ENCODE measurements at places on chromosomes 5 and 9.

- DNase-seq = no peak
These were observed 899.2 kb upstream of the WWC1 start for GRCh38 chr5:167392240-167392639.

DNA sequence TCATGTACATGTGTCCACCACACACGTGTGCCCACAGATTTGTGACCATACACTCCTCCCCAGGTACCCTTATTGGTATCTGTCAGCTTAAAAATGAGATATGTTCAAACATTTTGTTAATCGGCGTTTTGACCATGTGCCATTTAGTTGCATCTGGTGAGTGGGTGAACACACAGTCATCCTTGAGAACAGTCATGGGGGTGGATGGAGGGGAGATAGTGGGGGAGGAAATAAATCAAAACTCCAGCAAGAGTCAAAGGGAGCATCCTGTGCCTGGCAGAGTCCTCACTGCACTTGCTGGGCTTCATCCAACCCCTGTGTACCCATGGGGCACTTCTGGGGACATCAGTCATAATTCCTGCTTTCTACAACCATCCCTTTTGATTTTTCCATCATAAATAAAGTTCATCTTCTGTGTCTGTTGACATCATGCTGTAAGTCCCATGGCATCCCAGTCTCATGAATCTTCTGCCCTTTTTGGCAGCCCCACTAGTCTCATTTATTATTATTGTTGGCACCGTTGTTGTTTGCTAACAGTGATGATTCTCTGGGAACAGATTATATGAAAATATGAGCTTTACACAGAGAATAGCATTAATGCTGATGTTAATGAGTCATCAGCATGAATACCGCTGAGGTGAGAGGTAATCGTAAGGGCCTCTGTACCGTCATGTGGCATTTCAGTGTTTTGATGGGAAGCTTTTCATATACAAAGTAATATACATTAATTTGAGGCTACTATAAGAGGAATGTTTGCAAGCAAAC lies 24.4 kb upstream of the CLK4 start:
- DNase-seq = no peak

GRCh38 chr5:33713136-33713765 lies 178.5 kb downstream of the ADAMTS12 start:
- DNase-seq = no peak

DNA sequence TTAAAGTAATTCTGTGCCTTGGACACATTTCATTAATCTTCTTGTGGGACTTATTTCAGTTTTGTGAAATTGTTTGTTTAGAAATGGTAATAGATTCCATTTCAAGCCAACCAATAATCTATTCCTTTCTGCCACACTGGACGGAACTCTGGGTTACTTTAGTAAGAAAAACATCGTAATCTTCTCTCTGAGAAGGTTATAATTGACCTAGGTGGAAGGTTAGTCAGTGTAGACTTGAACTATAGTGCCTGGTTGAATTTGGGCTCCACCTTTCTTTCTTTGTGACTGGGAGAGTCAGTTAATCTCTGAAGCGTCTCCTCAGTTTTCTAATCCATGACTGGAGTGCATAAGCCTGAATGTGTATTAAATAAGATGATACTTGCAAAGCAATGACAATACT lies 89.7 kb upstream of the PRLR start:
- DNase-seq = no peak

DNA sequence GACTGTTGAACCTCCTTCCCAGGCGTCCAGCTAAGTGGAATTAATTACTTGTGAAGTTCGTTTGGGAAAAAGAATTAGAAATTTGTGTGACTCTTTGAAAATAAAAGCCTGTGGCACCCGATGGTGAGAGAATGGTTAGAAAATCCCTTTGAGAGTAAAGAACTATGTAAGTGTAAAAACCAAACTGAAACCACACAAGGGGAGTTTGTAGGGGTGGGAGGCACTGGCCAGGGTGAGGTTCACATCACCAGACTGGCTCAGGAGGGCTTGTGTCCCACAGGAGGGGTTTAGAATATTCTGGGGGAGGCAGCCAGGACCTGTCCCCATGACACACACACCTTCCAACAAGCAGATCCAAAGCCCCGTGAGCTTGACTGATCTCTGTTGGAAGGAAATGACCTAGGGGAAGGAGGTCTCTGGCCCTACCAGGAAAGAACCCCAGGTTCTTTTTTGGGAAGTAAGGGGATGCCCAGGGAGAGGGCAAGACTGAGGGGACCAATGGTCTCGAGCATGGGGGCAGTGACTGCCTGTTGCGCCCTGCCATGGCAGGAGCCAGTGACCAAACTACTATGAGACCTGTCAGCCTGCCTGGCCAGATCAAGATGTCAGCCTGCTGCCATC lies 4.3 kb downstream of the SPATA24 start:
- no peak for DNase-seq

GRCh38 chr9:89234205-89235067 lies 55.8 kb upstream of the SHC3 start:
- DNase-seq = no peak
